ENCODE measurements at places on chromosomes 7 and 10. TPM values are rescaled to one million over a fixed set of nuclear protein-coding genes. Genes with fewer than 3 reads are reported as not detected.
A peak's percentile ranks its signal among the peaks of the same experiment; 100 is the strongest.

The FAM24B gene
- 1.1 TPM for total RNA-seq

The RNF148 gene
- total RNA-seq, result not detected

The CRYGN gene
- not detected for total RNA-seq

The SLIT1 gene
- total RNA-seq, result not detected

- H3K4me3 ChIP-seq, result no peak overlapping the region
- no peaks in the 10 kb centered on the region for H3K36me3 ChIP-seq
Observed at GRCh38 chr7:132430041-132430855, 146.0 kb downstream of the PLXNA4 start.

DNA sequence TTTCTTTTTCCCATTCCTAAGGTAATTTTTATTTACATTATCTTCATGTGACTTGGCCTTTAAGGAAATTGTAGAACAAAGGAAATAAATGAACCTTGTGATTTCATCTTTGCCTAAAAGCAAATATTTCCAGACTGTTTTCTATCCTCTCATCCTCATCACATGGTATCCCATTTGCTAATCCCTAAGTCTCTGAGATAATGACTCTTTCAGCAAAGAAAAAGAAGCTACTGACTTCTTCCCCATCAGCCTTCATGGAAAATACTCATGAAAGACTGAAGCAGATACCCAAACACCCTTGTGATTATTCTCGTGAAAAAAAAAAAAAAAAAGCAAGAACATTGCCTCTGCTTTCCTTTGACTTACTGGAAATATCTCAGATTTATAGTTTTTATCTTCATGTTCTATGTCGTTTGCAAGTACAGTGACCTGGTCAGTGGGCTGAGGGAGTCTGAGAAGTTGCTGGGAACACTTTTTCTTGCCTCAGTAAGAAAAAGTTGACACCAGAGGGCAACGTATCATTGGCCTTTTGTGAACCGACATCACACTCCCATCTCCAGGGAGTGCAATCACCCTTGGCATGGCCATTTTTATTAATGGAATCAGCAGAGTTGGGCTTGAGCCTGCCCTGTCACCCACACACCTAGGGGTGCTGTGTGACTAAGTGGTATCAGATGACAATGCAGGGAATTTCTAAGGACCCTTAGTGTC, 246.0 kb upstream of the KMT2E start:
- H3K36me3 ChIP-seq, result no peaks in the 10 kb centered on the region
- no peak for DNase-seq
- no peaks in the 10 kb centered on the region for H3K4me1 ChIP-seq
- no peak overlapping the region for H3K27ac ChIP-seq
- no peak overlapping the region for H3K4me3 ChIP-seq

DNA sequence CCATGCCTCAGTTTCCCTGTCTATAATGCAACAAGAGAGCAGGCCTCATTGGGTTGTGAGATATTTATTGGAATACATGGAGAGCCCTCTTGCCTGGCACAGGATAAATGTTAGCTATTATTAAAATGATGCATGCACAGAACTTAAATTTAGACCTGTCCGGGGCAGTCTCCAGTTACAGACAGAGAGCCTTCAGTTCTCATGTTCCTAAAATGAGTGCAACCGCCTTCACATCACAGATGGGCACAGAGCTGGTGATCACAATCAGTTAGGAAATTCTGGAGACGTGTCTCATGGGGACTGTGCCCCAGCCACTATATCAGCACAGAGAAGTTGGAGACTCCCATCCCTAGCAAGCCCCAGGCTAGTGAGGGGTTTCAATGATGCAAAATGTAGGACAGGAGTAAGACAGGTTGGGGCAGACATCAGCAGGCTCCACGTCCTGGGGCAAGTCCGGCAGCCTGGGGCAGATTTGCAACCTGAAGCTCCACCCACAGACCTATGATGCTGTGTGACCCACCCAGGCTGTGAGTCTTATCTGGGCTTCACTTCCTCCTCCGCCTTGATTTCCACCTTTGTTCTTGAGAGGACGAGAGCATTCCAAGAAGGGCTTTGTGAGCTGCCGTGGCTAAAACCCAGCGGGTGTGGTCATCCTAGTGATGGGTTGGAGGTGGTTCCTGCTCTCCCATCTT, 49.4 kb downstream of the CXCL12 start:
- no peak overlapping the region for H3K27ac ChIP-seq
- H3K27me3 ChIP-seq, result no peaks in the 10 kb centered on the region
- H3K4me3 ChIP-seq, result no peak overlapping the region
- peaks cover 8% of the 10 kb centered on the region for H3K4me1 ChIP-seq
- H3K36me3 ChIP-seq, result no peaks in the 10 kb centered on the region

- H3K4me3 ChIP-seq, result no peak overlapping the region
- no peak for DNase-seq
- H3K27me3 ChIP-seq, result no peaks in the 10 kb centered on the region
- H3K27ac ChIP-seq, result no peak overlapping the region
- no peaks in the 10 kb centered on the region for H3K4me1 ChIP-seq
Observed at GRCh38 chr10:113151190-113151666, 201.2 kb downstream of the TCF7L2 start.

DNA sequence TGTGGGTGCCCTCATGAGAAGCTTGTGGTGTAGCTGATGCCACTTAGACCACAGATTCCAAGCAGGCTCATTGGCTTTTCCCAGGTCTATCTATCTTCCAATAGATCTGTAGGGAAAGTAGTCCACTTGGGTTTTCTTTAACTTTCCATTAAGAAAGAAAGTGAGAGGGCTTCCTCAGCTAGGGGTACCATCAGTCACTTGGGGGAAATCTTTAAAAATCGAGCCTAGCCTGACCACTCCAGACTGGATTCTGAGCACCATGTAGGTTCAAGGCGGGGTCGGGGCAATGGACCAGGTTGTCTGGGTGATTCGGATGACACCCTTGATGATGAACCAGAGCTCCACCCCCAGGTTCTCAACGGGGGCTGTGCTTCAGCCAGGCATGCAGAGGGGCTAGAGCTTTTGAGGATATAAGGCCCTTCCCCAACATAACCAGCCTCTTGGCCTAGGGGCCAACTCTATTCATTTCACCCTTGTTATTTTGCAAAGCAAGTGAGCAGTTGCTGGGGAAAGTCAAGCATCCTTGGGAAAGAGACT, 27.0 kb downstream of the ITPRIP start:
- H3K27ac ChIP-seq, result peak overlapping the region; percentile 97
- H3K27me3 ChIP-seq, result no peaks in the 10 kb centered on the region
- peaks cover 63% of the 10 kb centered on the region for H3K36me3 ChIP-seq
- H3K4me1 ChIP-seq, result no peaks in the 10 kb centered on the region
- DNase-seq, result no peak

DNA sequence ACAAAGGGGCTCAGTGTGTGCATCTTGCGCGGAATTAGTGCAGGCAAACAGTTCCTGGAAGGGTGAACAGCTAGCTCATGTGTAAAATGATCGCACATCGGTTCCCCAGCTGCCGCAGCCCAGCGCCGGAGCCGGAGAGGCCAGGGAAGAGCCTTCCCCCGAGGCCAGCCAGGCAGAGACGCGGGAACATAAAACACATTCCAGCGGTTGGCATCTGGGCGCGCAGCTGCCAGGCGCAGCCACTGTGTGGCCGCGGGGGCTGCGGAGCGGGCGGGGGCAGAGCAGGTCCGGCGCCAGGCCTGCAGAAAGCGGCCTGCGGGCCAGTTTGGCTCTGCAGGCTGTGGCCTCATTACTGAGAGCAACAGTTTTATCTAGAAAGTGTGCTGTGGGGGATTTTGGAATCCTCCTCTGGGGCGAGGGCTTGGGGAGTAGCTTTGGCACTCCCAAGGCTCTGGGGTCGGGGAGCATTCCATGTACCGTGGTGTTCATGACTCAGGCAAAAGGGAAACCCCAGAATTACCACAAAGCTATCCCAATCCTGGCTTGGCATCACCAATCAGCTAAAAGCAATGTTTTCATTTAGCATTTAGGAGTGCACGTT, 74.3 kb downstream of the SAMD9 start:
- no peak for DNase-seq
- H3K4me3 ChIP-seq, result peak overlapping the region; percentile 34
- H3K27me3 ChIP-seq, result no peaks in the 10 kb centered on the region
- H3K27ac ChIP-seq, result no peak overlapping the region
- H3K36me3 ChIP-seq, result no peaks in the 10 kb centered on the region
- peaks cover 3% of the 10 kb centered on the region for H3K4me1 ChIP-seq

DNA sequence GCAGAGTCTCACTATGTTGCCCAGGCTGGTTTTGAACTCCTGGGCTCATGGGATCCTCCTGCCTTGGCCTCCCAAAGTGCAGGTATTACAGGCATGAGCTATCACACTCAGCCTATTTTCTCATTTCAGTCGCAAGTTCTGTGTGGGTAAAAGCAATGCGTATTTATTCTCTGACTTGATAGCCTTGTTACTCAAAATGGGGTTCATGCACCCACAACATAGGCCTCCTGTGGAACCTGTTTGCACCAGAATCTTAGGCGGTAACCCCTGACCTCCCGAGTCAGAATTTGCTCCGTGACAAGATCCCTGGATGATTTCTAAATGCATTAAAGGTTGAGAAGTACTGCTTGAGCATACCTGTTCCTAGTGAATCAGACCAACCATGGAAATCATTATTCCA, 7.3 kb downstream of the IL2RA start:
- DNase-seq, result no peak
- no peaks in the 10 kb centered on the region for H3K36me3 ChIP-seq
- no peak overlapping the region for H3K4me3 ChIP-seq
- peaks cover 34% of the 10 kb centered on the region for H3K4me1 ChIP-seq
- no peak overlapping the region for H3K27ac ChIP-seq

GRCh38 chr10:48343106-48343505, 36.6 kb downstream of the MAPK8 start:
- no peak overlapping the region for H3K27ac ChIP-seq
- H3K27me3 ChIP-seq, result no peaks in the 10 kb centered on the region
- H3K36me3 ChIP-seq, result no peaks in the 10 kb centered on the region
- no peak overlapping the region for H3K4me3 ChIP-seq

- no peak overlapping the region for H3K4me3 ChIP-seq
- no peaks in the 10 kb centered on the region for H3K27me3 ChIP-seq
- DNase-seq, result no peak
- H3K36me3 ChIP-seq, result no peaks in the 10 kb centered on the region
Observed at GRCh38 chr10:126177417-126178030, 210.8 kb downstream of the ADAM12 start.

DNA sequence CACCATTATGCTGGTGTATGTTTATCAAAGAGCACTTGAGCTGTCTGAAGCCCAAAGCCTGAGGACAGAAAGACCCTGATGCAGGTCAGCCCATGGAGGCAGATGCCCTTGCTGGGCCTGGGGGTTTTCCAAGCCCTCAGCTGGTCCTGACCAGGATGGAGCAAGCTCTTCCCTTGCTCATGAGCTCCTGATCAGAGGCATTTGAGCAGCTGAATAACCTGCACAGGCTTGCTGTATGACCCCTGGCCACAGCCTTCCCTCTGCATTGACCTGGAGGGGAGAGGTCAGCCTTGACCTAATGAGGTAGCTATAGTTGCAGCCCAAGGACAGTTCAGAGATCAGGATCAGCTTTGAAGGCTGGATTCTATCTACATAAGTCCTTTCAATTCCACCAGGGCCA, 13.0 kb downstream of the AQP1 start:
- H3K27ac ChIP-seq, result no peak overlapping the region
- H3K4me1 ChIP-seq, result no peaks in the 10 kb centered on the region
- H3K4me3 ChIP-seq, result no peak overlapping the region

DNA sequence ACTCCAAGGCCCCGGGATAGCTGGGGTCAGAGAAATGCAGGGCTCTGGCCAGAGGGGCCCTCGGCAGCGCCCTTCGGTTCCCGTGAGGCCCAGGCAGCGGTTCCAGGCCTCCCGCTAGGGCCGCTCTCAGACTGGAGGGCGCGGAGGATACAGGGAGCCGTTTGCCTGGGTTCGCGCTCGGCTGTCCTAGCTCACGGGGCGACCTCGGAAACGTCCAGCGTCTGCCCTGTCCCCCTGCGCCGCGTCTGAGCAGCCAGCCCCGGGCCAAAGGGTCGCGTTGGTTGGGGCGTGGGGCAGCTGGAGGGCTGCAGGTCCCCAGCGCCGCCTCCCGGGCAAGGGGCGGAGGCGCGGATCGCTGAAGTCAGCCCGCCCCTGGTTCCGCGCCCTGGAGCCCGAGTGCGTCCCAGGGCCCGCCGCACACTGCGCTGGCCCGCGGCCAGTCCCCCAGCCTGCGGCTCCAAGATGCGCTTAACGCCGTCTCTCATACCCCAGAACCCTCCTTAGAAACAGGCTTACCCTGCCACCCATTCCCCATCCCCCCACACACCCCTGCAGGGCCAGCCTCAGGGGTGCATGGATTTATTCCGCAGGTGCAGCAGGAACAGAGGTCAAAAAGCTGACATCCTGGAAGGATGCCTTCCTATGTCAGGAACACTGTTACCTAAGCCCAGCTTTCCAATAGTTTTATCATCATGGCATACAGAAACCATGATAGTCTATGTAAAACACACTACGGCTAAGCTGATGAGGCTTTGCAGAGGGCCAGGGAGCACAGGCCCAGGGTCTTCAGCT, 22.1 kb upstream of the OPN4 start:
- no peak for DNase-seq
- peak overlapping the region; percentile 35 for H3K27ac ChIP-seq
- no peaks in the 10 kb centered on the region for H3K27me3 ChIP-seq
- H3K4me1 ChIP-seq, result peaks cover 18% of the 10 kb centered on the region

DNA sequence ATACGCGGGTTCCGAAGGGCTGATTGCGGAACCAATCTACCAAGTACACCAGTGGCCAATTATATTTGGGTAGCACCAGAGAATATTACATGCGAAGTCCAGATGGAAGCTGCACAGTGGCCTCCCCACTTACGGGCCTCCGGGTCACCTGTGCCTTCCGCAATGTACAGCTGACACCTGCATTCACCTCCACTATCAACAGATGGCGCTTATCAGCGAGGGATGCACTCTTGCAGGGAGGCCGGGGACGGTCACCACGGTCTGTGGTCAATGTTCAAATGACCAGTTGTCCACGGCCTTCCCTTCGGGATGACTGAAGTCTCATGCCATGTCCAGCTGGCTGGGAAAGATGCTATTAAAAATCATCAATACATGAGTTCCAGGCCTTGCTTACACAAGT, 47.6 kb downstream of the SLIT1 start:
- no peak overlapping the region for H3K27ac ChIP-seq
- no peak overlapping the region for H3K4me3 ChIP-seq
- H3K27me3 ChIP-seq, result no peaks in the 10 kb centered on the region
- no peaks in the 10 kb centered on the region for H3K36me3 ChIP-seq

DNA sequence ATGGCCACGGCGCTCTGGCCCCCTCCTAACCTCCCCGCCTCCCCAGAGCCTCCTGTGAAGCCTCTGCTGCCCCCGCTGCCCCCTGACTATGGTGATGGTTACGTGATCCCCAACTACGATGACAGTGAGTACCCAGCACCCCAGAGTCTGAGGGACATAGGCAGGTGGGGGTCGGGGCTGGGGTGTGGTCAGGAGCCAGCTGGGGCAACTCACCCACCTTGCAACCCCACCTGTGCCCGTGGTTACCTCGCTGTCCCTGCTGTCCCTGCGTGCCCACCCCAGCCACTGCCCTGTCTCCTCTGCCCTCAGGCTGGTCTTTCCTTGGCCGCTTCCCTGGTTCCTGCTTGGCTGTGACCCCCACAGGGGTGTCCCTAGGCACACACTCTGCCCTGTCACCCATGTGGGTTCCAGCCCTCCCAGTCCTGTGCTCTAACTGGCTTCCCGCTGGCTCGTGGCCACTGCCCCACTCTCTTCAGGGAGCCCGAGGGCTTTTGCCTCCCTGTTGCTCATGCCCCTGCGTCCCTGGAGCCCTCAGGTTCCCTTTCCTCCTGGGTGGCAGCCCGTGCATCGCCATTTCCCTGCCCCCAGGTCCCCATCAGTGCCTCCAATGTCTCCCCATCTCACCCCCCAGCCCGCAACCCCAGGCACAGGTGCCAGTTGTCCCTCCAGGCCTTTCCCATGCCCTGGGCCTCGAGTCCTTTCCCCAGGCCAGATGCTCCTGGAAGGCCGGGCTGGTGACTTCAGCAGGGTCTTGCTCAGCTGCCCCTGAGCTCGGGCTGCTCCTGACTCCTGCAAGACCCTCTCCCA, 4.0 kb downstream of the AEBP1 start:
- peaks cover 62% of the 10 kb centered on the region for H3K36me3 ChIP-seq
- H3K4me1 ChIP-seq, result no peaks in the 10 kb centered on the region
- H3K4me3 ChIP-seq, result no peak overlapping the region

All from right atrium auricular region (tissue), 2 donors.